Hippocampal formation (tissue), 2 donors: ENCODE measurements at places on chromosomes 5 and 9.
A peak's percentile ranks its signal among the peaks of the same experiment; 100 is the strongest.

- DNase-seq = peak; percentile 68
These were observed 122.9 kb upstream of the DAB2 start for GRCh38 chr5:39547553-39548154.

DNA sequence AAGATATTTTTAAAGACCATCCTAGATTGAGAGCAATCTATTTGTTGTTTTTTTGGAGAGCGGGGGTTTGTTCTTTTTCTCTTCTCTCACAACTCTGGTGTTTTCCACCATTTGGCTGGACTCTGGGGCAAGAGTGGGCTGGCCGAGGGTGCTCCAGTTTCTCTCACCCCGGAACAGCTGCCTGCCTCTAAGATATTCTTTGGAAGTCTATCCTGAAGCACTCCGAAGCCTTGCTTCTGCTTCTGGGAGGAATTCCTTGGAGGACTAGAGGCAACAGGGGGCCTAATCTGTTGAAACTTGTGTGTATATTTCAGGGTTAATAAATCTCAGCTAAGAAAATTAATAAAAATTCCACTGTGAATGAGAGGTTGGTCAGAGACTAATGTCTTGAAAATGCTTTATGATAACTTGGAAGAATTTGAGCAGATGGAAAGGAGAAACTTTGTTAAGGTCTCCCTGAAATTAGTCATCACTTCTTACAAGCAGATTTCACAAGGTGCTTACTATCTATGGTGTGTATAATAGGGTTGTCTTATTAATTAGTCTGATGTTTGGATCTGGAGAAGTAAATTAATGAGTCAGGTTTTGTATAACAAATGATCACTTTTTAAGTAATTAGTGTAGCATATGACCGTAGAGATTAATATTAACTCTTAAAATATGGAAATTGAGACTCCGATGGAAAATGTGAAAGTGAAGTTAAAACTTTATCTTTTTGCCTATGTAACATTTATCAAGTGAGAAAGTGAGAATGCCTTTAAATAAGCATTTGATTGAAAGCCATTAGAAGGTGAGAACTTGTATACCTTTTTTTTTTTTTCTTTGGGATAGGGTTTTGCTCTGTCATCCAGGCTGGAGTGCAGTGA, 4.0 kb downstream of the MAN2A1 start:
- DNase-seq = no peak

DNA sequence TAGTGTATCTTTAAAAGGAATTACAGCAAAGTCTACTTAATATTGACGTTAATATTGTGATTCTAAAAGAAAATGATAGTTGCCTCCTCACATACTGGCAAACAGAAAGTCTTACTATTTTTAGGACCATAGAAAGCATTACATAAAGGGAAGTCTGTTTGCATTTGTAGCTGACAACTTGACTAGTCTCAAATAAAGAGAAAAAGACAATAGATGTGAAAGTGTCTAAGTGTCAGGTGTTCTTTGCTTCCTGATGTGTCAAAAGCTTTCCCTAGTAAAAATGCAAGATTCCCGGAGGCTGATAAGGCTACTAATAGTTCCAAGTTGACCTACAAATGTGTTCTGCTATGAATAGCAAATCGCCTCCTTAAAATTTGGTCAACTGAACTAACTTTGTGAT, 259.7 kb downstream of the CDH10 start:
- DNase-seq = no peak

DNA sequence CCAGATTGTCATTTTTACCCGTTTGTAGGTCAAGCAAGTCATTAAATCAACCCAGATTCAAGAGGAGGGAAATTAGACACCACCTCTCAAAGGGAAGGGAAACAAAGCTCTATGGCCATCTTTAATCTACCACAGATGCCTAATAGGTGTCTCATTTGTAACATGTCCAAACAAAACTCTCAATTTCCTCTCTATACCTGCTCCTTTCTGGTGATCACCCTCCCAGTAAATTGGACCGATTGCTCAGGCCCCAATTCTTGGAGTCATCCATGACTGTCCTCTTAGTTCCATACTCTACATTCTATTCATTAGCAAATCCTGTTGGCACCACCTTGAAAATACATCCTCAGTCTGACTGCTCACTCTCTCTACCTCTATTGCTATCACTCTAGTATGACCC, 22.1 kb upstream of the UGCG start:
- DNase-seq = no peak

- DNase-seq = no peak
These were observed 35.6 kb upstream of the ANKRD33B start for GRCh38 chr5:10528056-10528816.

GRCh38 chr9:85727500-85727899, 14.3 kb downstream of the AGTPBP1 start:
- no peak for DNase-seq

- DNase-seq = no peak
These were observed 54.8 kb downstream of the SLC22A5 start for GRCh38 chr5:132424167-132424880.

DNA sequence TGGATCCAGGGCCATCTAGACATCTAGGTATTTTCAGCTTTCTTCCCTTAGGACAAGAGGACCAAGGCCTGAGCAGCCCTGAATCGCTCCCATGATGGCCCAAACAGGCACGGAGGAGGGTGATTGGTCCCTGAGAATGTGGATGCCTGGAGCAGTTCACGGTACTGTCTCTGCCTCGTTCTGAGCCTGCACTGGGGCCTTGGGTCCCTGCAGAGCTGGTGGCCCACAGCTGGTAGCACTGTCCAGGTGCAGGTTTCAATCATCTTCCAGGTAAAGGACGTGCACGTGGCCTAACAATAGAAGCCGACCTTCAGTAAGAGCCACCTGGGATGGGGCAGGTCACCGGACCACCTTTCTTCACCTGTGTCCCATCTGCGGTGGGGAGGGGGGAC, 19.4 kb upstream of the FCN1 start:
- no peak for DNase-seq

DNA sequence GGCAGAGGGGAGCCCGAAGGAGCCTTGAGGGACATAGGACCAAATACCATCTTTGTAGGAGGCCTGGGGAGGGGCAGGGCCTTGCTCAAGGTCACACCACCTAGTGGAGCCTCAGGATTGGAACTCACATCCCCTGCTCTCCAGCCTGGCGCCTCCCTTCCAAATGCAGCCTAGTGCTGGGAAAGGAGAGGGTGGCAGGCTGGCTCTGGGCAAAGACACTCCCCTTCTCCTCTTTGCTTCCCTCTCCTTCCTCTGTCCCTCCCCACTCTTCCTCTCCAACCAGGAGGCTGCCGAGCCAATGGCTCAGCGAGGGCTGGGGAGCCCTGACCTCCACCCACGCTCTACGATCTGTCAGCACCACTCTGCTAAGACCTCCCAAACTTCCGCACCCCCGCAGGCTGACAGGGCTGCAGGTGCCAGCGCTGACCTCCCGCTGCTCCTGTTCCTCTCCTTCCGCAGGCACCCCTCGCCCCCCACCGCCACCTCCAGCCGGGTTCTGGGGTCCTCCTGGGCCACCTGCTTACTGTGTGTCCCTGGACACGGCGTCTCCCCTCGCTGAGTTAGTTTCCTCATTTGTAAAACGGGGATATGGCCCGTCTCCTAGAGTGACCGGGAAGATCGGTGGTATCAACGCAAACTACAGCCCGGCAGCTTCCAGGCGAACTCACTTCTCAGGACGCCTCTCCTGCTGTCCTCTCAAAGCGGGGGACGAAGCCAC, 52.9 kb downstream of the C9orf50 start:
- DNase-seq = peak; percentile 38

GRCh38 chr9:86424251-86424891, 70.2 kb upstream of the TUT7 start:
- no peak for DNase-seq

DNA sequence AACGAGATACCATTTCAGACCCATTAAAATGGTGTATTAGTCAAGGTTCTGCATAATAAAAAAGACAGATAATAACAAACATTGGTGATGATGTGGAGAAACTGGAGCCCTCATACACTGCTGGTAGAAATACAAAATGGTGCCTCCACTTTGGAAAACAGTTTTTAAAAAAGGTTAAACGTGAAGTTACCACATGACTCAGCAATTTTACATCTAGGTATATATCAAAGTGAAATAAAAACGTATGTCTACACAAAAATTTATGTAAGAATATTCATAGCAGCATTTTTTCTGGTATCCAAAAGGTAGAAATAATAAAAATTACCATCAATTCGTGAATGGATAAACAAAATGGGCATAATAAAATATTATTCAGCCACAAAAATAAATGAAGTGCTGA, 519.8 kb downstream of the TLE4 start:
- no peak for DNase-seq

DNA sequence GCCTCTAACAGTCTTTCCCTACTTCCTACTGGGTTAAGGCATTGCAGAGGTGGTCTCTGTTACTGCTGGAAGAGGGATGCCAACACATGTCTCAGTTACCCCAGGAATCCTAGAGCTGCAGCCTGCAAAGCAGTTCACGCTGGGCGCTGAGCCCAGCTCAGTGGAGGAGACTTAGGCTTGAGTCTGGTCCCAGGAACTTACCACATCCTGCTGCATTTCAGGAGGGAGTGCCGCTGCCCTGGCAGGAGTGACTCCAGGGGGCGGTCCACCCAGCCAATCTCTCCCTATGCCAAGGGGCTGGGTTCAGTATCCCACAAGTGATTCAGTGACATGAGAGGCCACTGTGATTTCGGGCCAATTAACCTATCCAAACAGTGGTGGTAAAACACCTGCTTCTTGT, 7.6 kb downstream of the TTC16 start:
- DNase-seq = no peak

DNA sequence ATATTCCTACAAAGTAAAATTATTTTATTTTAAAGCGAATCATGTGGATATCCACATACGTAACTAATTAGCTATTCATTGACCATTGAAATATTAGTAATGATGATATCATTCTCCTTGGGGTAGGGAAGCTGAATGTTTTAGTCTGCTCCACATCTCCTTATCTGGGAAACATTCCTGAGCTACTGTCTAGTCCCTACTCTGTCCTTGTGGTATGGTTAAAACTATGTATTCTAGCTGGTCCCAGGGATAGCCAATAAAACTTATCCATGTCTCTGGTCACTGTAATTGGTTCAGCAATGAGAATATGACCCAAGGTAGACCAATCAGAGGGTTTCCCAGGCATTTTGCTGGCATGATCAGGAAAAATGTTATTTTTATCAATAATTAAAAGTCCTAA, 76.0 kb upstream of the DAP start:
- DNase-seq = no peak

GRCh38 chr9:81885602-81886001, 42.6 kb upstream of the SPATA31D4 start:
- DNase-seq = peak; percentile 15

- no peak for DNase-seq
These were observed 452.7 kb upstream of the CDH9 start for GRCh38 chr5:27491047-27491446.

- DNase-seq = no peak
These were observed 128.8 kb upstream of the FBXL7 start for GRCh38 chr5:15371184-15371583.

DNA sequence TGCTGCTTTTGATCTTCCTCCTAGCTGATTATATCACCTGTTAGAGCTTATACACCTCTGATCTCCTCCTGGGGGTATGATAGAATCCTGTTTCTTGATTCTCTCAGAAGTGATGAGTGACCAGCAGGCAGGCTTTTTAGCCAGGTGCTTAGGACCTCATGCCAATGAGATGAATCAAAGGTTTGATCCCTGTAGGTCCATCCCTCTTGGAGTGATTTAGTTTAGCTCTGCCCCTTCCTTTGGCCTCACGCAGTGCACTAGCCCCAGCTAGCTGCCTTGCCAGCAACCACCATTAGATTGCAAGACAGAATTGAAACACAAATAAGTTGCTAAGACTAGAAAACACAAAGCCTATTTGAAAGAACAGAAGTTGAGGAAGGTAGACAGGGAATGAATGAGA, 84.4 kb downstream of the ZSWIM6 start:
- DNase-seq = no peak

GRCh38 chr9:119298076-119298853, 71.0 kb downstream of the BRINP1 start:
- DNase-seq = no peak

DNA sequence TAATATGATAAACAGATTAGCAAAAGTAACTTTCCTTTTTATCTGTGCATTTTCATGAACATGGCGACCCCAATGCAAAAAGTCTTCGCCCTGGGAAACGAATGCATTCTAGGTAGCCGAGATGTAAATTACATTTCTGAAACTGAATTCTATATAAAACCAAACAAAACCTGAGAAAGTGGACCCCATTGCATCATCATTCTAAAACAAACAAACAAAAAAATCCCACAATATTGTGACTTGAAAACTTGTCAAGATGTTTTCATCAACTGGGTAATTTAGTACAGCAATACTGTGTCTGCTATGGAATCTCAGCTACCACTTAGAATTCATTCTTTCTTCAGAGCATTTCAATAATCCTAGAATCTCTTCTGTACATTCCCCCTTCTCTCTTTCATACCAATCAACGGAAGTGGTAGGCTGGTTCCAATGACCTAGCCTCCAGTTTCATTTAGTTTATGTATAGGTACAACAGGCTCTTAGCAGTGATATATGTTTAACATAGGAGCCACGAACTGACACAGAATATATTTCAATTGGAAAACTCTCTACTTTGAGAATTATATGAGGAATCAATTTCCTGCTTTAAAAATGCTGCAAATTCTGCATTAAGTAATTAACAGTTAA, 85.6 kb downstream of the FBXW11 start:
- no peak for DNase-seq

GRCh38 chr9:127368852-127369402, 28.0 kb upstream of the SLC2A8 start:
- no peak for DNase-seq

DNA sequence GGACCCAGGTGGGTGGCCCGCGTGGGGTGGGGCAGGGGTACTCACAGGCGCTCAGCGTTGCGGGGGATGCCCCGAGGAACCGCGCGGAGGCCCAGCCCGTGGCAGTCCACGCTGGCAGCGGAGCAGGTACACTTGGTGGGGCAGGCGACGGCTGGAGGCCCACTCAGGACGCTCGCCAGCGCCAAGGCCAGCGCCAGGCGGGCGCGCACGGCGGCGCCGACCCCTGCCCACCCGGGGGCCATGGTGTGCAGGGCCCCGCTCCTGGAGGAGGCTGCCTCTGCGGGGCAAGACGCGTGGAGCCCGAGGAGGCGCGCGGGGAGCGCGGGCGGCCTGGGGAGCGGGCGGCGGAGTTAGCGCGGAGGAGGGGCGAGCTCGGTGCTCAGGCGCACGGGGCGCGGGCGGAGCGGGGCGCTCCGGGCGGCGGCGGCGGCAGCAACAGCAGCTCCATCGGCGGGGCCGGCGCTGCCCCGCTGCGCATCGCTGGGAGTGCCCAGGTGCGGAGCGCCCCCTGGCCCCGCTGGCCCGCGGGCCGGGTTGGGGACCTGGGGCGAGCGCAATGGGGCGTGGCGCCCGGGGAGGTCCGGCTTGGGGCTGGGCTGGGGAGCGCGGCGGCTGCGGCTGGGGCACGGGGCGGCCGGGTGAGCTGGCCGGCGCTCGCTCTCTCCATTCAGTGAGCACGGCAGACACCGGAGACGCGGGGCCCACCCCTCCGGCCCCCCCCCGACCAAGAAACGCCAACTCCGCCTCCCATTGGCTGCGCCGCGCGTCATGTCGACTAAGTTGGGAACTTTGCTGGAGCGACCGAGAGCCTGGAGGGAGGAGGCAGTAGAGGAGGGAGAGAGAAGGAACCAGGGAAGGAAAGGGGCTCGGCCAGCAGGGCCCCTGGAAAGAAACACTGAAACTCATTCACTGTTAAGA, at the start of gene SLIT3:
Gene SLIT3, minus strand, starts transcription at position 672 of the 918 bp plus-strand sequence. Its CDS starts 430 bp downstream, at position 242.
- peak; percentile 16 for DNase-seq
